ENCODE measurements at places on chromosomes 7 and 10.

- no peak overlapping the region for H3K27ac ChIP-seq
- no peaks in the 10 kb centered on the region for H3K27me3 ChIP-seq
- H3K36me3 ChIP-seq, result no peaks in the 10 kb centered on the region
- H3K4me3 ChIP-seq, result no peak overlapping the region
- H3K4me1 ChIP-seq, result no peaks in the 10 kb centered on the region
- DNase-seq, result no peak
Measured at GRCh38 chr10:71015674-71016073, 127.3 kb upstream of the PCBD1 start.

DNA sequence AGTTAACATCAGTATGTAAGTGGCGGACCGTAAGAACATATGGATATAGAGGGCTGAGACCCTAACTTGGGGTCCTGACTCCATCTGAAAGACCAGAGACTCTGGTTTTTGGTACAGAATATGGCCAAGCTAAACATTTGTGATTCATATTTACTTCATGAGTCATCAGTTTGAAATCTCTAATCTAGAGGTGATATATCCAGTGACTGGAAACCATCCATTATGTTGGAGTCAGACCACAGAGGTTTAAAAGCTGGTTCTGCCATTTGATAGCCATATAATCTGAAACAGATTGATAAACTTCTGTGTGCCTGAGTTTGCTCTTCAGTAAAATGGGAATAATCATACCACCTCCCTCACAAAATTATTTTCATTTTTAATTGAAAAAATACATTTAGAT, 505.3 kb downstream of the SORCS3 start:
- no peaks in the 10 kb centered on the region for H3K4me1 ChIP-seq
- no peak for DNase-seq
- no peak overlapping the region for H3K27ac ChIP-seq
- H3K36me3 ChIP-seq, result no peaks in the 10 kb centered on the region
- H3K27me3 ChIP-seq, result no peaks in the 10 kb centered on the region

- no peak overlapping the region for H3K4me3 ChIP-seq
- H3K4me1 ChIP-seq, result peaks cover 10% of the 10 kb centered on the region
Measured at GRCh38 chr7:102012941-102013461, 195.6 kb downstream of the CUX1 start.

DNA sequence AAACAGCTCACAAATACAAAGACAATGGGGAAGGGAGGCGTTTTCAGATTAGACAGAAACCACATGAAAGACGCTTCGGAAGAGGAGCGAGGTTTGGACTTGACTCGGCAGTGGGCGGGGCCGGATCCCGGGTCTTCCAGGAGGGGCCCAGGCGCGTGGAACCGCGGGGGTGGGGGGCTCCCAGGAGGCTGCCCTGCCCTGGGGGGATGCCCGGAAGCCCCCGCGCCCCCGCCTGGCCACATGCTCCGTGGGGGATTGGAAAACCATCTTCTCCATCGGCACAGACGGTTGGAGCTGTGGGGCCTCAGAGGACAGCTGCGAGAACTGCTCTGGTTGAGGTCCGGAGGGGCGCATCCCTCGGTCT, 186.0 kb upstream of the SHH start:
- DNase-seq, result no peak
- H3K27ac ChIP-seq, result no peak overlapping the region
- no peaks in the 10 kb centered on the region for H3K4me1 ChIP-seq
- no peaks in the 10 kb centered on the region for H3K27me3 ChIP-seq

- H3K27me3 ChIP-seq, result no peaks in the 10 kb centered on the region
- no peaks in the 10 kb centered on the region for H3K36me3 ChIP-seq
- no peak overlapping the region for H3K4me3 ChIP-seq
- H3K4me1 ChIP-seq, result no peaks in the 10 kb centered on the region
- no peak overlapping the region for H3K27ac ChIP-seq
- no peak for DNase-seq
Measured at GRCh38 chr10:84966708-84967441, 638.5 kb downstream of the CCSER2 start.

GRCh38 chr7:53947732-53948131, 594.4 kb upstream of the VSTM2A start:
- H3K27me3 ChIP-seq, result no peaks in the 10 kb centered on the region
- peak; percentile 38 for DNase-seq
- H3K27ac ChIP-seq, result no peak overlapping the region
- H3K4me3 ChIP-seq, result no peak overlapping the region

DNA sequence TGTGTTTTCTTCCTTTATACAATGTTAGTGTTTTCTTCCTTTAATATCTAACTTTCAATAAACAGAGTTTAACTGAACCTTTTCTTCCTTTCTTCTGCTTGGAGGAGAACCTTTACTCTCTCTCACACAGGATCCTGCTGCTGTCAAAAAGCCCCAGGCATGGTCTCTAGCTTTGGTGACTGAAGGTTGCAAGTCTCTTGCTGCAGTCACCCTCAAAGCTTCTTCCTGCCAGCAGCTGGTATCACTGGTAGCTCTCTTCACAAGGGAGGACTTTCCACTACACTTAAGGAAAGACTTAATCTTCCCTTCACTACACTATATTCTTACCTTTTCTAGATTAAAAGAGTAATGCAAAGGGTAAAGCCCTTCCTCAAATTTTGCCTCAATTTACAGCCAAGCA, 153.4 kb downstream of the SGMS1 start:
- no peaks in the 10 kb centered on the region for H3K27me3 ChIP-seq
- no peaks in the 10 kb centered on the region for H3K36me3 ChIP-seq
- no peaks in the 10 kb centered on the region for H3K4me1 ChIP-seq
- H3K27ac ChIP-seq, result no peak overlapping the region
- no peak overlapping the region for H3K4me3 ChIP-seq
- DNase-seq, result no peak

- no peak overlapping the region for H3K27ac ChIP-seq
- H3K36me3 ChIP-seq, result peaks cover 2% of the 10 kb centered on the region
- DNase-seq, result peak; percentile 42
- no peak overlapping the region for H3K4me3 ChIP-seq
- H3K4me1 ChIP-seq, result no peaks in the 10 kb centered on the region
Measured at GRCh38 chr10:112678987-112679386, 232.0 kb downstream of the VTI1A start.

- no peak for DNase-seq
- no peaks in the 10 kb centered on the region for H3K4me1 ChIP-seq
- H3K27me3 ChIP-seq, result no peaks in the 10 kb centered on the region
Measured at GRCh38 chr10:60798031-60798430, 19.8 kb downstream of the CDK1 start.

DNA sequence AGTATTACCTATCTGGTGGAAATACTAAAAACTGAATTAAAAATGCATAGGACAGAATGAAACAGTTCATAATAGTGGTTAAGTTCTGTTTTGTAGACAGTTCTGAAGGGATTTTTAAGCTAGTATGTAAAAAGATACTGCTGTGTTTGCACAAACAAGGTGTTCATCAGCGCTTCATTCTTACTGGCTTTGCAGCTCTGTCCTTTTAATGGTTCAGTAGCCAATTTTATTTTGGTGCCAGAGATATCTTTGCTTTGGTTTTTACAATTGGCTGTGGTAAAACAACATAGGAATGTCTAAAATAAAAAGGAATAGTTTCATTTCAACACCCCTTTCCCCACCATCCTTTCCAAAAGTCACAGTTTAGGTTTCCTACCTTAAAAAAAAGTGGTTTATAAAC, 33.0 kb downstream of the STAM start:
- DNase-seq, result no peak
- no peaks in the 10 kb centered on the region for H3K27me3 ChIP-seq
- H3K4me1 ChIP-seq, result peaks cover 9% of the 10 kb centered on the region
- no peak overlapping the region for H3K27ac ChIP-seq
- H3K4me3 ChIP-seq, result no peak overlapping the region

DNA sequence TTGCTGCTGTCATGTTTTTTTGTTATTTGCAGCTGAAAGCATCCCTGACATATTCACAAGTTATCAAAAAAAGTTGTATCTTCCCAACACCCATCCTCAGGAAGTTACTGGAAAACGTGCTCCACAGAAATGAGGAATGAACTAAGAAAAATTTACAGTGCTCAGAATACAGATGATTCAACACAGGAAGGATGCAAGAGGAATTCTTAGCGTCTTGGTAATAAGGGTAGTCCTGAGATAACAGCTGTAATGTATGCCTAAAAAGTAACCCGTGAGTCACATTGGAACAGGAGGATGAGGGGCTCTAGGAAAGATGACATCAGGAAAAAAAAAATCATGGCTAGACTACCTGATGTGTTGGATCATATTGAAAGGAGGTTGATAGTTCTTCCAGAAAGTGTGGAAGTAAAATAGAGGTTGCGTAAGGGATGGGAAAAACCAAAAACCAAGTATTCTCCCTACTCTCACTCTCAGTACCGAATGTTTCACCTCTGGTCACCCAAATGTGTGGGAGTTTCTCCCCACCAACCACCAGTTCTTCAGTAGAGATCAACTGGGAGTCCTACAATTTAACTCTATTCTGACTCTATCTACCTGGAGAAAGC, 3.9 kb downstream of the ADAM12 start:
- H3K4me1 ChIP-seq, result peaks cover 7% of the 10 kb centered on the region
- H3K27me3 ChIP-seq, result peaks cover 25% of the 10 kb centered on the region
- H3K36me3 ChIP-seq, result no peaks in the 10 kb centered on the region
- no peak overlapping the region for H3K27ac ChIP-seq
- DNase-seq, result peak; percentile 62
- H3K4me3 ChIP-seq, result no peak overlapping the region

DNA sequence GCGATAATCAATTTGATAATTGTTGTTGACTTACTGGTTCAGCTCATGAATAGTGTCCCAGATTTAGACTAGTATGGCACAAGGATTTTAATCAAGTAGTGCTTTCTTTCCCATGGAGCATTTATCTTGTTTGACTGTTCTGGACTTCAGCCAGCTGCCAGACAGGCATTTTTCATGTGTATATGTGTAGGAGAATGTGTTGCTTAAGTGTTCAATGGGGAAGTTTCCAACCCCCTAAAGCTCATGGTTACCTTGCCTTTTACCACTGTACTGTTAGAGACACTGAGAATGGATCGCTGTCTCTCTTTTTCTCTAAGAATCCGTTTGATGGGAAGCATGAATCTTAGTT, 103.9 kb downstream of the LRRC4 start:
- DNase-seq, result no peak
- no peaks in the 10 kb centered on the region for H3K4me1 ChIP-seq
- H3K27ac ChIP-seq, result no peak overlapping the region
- no peaks in the 10 kb centered on the region for H3K27me3 ChIP-seq
- H3K4me3 ChIP-seq, result no peak overlapping the region
- H3K36me3 ChIP-seq, result peaks cover 21% of the 10 kb centered on the region

DNA sequence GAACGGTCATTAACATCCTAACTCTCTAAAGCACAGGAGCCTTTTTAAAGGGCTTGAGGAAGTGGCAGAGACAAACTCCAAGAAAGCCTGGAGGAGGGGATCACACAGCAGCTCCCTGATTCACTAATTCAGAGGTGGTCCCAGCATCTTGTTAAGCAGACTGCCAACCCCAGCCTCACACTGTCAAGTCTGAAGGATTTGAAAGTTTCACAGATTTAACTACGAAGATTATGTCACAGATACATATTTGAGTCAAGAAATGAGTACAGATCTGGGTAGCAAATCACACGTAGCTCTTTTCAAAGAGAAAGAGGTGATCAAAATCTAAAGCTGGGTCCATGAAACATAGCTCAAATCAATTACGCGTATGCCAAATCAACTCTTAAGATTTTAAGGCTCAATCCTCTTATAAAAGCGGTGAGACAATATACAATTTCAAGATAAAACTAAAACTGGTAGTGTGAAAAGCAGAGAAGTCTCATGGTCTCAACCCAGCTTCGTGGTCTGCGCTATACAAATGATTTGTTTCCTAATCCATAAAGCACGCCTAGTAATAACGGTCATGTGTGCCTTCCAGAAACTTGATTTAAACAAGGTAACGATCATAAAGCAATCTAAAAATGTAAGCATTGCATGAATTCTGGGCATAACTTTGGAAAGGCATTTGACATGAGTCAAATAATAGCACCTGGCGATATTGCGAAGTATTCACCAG, 229.9 kb upstream of the MKLN1 start:
- H3K27me3 ChIP-seq, result no peaks in the 10 kb centered on the region
- H3K36me3 ChIP-seq, result no peaks in the 10 kb centered on the region
- DNase-seq, result no peak
- no peak overlapping the region for H3K4me3 ChIP-seq

- no peak overlapping the region for H3K4me3 ChIP-seq
- no peak for DNase-seq
- no peaks in the 10 kb centered on the region for H3K4me1 ChIP-seq
Measured at GRCh38 chr7:44112997-44113763, 9.0 kb downstream of the AEBP1 start.

GRCh38 chr7:1675673-1676549, 5.8 kb downstream of the ELFN1 start:
- no peaks in the 10 kb centered on the region for H3K36me3 ChIP-seq
- H3K4me3 ChIP-seq, result no peak overlapping the region
- no peak for DNase-seq
- H3K4me1 ChIP-seq, result no peaks in the 10 kb centered on the region

GRCh38 chr7:44045226-44046014, 918 bp downstream of the DBNL start:
- H3K4me3 ChIP-seq, result peak overlapping the region; percentile 93
- DNase-seq, result peak; percentile 54
- peak overlapping the region; percentile 31 for H3K27ac ChIP-seq
- H3K36me3 ChIP-seq, result peaks cover 19% of the 10 kb centered on the region

- H3K36me3 ChIP-seq, result no peaks in the 10 kb centered on the region
- peak; percentile 85 for DNase-seq
- H3K27ac ChIP-seq, result no peak overlapping the region
Measured at GRCh38 chr7:55314967-55315366, 50.2 kb upstream of the LANCL2 start.

GRCh38 chr10:107647462-107647861, 483.0 kb upstream of the SORCS1 start:
- H3K27me3 ChIP-seq, result no peaks in the 10 kb centered on the region
- H3K4me3 ChIP-seq, result no peak overlapping the region
- no peak for DNase-seq
- H3K4me1 ChIP-seq, result no peaks in the 10 kb centered on the region
- no peak overlapping the region for H3K27ac ChIP-seq
